ENCODE measurements at places on chromosomes 11 and 22. TPM values are rescaled to one million over a fixed set of nuclear protein-coding genes. Genes with fewer than 3 reads are reported as not detected.

DNA sequence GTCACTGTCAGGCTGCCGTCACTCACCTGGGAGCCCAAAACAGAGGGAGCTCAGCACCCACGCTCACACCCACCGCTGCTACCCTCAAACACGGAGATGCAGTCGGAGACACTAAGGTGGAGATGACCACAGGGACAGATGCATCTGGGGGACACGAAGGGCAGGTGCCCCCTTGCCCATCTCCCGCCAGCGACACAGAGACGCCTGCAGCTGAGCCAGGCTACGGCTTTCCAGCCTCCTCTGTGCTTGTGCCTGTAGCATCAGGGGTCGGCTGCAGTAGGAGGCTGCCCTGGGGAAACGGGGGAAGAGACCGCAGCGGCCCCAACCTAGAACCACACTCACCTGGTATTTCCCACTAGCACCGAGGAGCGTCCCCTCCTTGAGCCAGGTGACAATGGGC is 19.3 kb downstream of the IGSF9B start:
- no peak for DNase-seq

Gene TPCN2
- total RNA-seq: 17.5 TPM

Gene MUC6
- not detected for total RNA-seq

- peak; percentile 56 for DNase-seq
These were observed 89.1 kb upstream of the RTL6 start for GRCh38 chr22:44586999-44587736.

Gene COX8A
- total RNA-seq: 419 TPM

GRCh38 chr11:62116451-62116850 is 7.4 kb upstream of the INCENP start:
- no peak for DNase-seq

DNA sequence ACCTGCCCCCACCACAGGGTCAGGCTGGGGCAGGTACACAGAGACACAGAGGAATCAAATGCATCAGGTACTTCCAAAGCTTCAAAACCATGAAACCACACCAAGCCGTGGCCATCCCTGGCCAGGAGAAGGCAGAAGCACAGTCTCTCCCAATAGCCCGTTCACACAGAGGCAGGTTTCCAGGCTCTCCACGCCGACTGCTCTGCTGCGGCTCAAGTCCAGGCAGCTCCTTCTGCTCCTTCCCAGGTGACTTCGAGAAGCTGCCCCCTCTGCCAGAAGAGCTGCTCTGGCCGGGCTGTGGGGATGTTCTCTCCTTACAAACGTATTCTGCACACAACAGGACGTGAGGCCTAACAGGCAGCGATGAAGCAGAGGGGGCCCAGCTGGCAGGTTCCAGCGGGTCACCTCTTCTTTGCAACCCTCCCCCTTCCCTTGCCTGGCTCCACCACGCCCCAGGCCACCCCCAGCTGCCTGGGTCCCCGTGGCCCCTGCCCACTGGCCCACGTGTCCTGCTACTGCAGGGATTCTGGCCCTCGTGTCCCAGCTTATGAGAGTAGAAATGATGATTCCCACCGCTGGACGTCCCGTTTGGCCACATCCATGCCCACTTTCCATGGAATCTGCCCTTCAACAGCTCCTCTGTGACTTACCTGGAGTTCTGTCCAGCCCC is 26.1 kb downstream of the BRD1 start:
- DNase-seq: no peak

GRCh38 chr11:120612513-120613263 is 101.1 kb downstream of the GRIK4 start:
- DNase-seq: no peak

Gene APOL4
- 14.0 TPM for total RNA-seq

Data from sigmoid colon (tissue), 7 donors.